Hematopoietic multipotent progenitor cell treated with erythropoietin and hydrocortisone succinate and interleukin-3 and kit ligand, for 4 days (in vitro differentiated cells): ENCODE measurements at places on chromosomes 5 and 9.

DNA sequence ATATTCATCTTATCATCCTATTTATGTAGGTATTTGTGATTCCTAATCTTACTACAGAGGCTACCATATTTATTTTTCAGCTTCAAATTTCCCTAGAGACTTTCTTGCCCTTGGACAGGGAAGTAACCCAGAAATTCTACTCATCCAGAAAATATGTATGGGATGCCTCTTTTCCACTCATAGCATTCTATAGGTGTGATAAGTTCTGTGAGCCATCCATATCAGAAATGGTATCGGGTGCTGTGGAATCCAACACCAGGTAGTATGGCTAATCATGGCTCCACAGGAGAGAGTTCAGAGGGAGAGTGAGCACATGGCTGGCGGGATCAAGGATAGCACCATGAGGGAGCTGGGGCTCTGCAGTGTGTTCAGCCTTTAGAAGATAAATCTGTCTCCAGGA lies 349.3 kb upstream of the ACTBL2 start:
- no peak for DNase-seq

GRCh38 chr9:109730228-109730627 lies 49.8 kb upstream of the PALM2AKAP2 start:
- no peak for DNase-seq

DNA sequence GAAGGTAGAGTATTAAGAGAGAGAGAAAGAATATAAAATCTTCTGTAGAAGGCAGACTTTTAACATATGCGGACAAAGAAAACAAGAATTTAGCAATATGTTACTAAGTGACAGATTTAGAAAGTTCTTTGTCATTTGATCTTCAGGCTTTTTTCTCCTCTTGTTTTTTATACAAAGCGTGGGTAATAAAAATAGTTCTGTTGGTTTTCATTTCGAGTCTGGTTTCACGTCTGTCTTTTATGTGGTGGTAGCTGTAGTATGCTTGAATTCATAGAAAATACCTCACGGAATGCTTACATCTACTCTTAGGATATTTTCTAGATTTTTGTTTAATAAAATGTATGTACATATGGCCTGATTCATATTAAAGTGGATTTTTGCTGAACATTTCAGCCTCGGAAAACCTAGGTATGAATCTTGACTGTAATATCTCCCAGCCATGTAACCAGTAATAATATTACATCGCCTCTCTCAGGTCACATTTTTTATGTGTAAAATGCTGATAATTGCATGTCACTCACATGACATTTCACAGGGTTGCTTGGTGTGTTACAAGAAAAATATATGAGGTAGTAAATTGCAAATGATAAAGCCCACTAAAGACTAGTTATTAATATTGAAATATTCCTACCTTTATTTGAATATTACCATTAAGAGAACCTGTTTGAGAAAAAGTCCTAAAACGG lies 72.5 kb upstream of the TAF11L2 start:
- DNase-seq: no peak

DNA sequence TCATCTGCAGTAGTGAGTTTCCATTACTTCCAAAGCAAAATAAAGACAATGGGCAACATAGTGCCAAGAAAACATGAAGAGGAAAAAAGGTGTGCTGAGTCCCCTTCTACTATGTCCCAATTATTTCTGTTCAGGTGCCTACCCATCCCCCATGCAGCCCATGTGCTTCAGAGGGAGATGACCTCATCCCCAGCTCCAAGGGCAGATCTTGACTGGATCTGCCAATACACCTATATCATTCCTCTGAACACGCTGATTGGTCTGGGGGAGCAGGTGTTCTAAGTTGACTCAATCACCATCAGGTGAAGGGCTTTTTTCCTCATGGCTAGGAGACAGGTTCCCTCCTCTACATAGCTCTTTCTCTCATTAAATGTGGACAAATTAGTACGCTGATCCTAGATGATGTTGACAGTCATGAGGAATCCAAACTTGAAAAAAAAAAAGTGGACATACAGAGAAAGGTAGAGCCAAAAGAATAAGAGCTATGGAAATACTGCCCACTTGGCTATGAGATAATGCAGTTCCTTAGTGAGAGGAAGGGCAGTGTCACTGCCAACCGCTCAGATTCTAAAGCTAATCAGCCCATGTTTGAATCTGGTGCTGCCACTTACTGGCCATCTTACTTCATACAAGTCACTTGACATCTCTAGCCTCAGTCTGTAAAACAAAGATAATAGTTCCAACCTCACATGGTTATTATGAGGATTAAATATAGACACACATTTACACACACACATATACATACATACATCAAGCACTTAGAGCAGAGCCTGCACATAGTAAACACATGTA lies 23.1 kb downstream of the PRELID2 start:
- DNase-seq: peak; percentile 70

DNA sequence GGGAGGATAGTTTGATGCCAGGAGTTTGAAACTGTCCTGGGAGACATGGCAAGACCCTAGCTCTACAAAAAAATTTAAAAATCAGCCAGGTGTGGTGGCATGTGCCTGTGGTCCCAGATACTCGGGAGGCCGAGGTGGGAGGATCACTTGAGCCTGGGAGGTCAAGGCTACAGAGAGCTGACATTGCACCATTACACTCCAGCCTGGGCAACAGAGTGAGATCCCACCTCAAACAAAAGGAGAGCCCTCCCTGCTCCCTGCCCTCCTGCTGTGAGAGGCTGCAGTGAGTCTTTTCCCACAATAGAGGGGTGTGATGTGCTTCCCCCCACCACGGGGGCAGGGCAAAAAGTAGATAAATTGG lies 10.1 kb upstream of the CCDC187 start:
- DNase-seq: no peak

- no peak for DNase-seq
Observed at GRCh38 chr5:59835800-59836199, 57.7 kb downstream of the PDE4D start.

GRCh38 chr5:145462525-145462924 lies 372.6 kb downstream of the PRELID2 start:
- no peak for DNase-seq

DNA sequence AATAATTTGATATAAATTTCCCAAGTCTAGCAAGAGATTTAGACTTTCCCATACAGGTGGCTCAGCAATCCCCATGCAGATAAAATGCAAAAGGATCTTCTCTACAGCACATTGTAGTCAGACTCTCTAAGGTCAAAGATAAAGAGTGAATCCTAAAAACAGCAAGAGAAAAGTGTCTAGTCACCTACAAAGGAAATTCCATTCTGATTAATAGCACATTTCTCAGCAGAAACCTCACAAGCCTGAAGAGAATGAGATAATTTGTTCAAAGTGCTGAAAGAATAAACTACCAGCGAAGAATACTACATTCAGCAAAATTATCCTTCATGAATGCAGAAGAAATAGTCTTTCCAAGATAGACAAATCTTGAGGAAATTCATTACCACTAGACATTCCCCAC lies 493.3 kb downstream of the PRELID2 start:
- no peak for DNase-seq

DNA sequence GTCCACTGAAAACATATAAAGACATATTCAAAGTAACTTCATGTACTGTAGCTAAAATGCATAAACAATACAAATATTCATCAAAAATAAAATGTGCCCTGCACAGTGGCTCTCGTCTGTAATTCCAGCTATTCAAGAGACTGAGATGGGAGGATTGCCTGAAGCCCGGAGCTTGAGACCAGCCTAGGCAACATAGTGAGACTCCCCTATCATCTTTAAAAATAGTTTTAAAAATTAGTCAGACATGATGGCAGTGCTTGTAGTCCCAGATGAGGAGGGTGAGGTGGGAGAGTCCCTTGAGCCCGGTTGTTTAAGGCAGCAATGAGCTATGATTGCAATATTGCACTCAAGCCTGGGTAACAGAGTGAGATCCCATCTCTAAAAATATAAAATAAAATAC lies 534.1 kb downstream of the ANXA1 start:
- DNase-seq: no peak

DNA sequence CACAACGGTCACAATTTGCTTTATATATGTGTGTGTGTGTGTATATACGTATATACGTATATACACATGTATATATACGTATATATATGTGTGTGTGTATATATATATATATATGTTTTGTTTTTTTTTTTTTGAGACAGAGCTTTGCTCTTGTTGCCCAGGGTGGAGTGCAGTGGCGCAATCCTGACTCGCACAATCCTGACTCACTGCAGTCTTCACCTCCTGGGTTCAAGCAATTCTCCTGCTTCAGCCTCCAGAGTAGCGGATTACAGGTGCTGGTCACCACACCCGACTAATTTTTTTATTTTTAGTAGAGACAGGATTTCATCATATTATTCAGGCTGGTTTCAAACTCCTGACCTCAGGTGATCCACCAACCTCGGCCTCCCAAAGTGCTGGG lies 3.1 kb downstream of the RNF38 start:
- DNase-seq: no peak

- DNase-seq: no peak
Observed at GRCh38 chr9:122309861-122310260, 45.2 kb downstream of the MRRF start.

GRCh38 chr9:71904076-71904475 lies 6.9 kb downstream of the ABHD17B start:
- DNase-seq: no peak

GRCh38 chr5:151180291-151180690 lies 22.7 kb upstream of the ANXA6 start:
- DNase-seq: no peak

GRCh38 chr5:435961-436640 lies 6.9 kb upstream of the EXOC3 start:
- DNase-seq: peak; percentile 56

- no peak for DNase-seq
Observed at GRCh38 chr5:136276946-136277345, 84.0 kb upstream of the SMIM32 start.

GRCh38 chr5:170315154-170315553 lies 17.6 kb upstream of the LCP2 start:
- DNase-seq: no peak

DNA sequence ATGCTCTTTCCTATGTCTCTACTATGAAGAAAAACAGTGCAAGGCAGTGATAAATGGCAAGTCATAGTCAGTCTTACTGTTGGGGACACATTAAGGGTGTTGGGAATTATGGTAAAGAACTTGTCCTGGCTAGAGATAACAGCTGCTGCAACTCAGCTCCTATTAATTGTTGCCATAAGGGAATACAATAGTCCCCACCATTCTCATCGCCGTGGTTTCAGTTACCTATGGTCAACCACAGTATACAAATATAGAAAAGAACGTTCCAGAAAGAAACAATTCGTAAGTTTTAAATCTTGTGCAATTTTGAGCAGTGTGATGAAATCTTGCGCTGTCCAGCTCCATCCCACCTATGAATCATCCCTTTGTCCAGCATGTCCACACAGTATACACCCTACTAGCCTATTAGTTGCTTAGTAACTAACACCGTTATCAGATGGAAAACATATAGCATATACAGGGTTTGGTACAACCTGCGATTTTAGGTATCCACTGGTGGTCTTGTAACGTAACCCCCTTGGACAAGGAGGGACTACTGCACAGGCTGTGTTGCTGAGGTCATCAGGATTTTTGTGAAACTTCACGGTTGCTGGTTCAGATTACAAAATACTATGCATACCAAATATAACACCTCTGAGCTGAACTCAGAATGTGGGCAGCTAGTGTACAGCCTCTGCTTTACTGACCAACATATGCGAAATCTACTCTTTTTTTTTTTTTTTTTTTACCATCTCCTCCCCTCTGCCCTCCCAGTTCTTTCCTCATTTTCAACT lies 53.5 kb downstream of the ZFR start:
- peak; percentile 22 for DNase-seq
